ENCODE measurements at places on chromosomes 16 and 17.

- DNase-seq: no peak
Observed at GRCh38 chr17:32601866-32602265, 115.1 kb downstream of the CDK5R1 start.

- DNase-seq: no peak
Observed at GRCh38 chr17:39700148-39700987, 504 bp downstream of the ERBB2 start.

DNA sequence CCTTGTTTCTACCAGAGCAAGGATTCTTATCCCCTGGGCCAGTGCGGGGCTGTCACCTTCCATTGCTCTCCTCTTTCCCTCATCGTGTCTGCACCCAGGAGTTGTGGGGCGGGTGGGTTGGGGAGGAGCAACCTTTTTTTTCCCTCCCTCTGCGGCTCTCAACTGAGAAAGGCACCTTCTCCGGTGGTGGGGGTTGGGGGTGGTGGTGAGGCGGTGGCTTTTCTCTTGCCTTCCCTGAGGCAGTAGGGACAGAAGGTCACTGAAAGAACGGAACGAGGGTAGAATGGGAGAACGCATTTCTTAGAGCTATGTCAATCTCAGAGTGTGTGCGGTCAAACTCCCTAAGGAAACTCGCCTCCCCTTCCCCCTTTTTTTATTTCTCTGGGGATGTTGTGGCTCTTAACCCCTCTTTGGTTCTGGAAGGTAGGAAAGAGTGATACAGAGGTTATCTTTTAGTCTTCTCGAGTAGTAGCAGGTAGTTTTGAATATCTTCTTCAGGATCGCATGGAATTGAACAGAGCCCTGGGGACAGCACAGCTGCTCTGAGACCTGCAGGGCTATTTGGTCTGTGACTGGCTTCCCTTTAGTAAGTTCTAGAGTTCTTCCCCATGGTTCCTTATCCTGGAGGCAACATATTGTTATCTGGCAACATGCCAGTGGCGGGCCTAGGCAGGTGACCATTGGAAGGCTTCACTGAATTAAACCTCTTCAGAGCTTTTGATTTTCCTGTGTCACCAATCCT lies 994 bp downstream of the CLTC start:
- DNase-seq: peak; percentile 71

GRCh38 chr17:75621489-75621888 lies 11.7 kb upstream of the SMIM5 start:
- DNase-seq: no peak

GRCh38 chr16:1305823-1306222 lies 3.6 kb upstream of the UBE2I start:
- no peak for DNase-seq

GRCh38 chr17:32558997-32559650 lies 72.3 kb downstream of the CDK5R1 start:
- no peak for DNase-seq

DNA sequence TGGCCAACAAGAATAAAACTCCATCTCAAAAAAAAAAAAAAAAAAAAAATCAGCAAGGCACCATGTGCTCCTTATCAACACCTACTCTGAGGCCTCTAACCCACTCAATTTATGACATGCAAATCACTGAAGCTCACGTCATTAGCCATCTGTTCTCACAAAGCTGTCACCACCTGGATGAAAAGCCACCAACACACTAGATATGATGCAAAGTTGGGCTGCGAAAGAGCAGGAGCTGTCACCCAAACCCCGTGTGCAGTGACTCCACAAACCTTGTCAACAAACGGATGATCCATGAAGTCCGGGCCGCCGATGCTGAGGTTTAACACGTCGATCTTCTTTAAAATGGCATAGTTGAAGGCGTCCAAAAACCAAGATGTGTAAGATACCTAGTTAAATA lies 25.3 kb downstream of the MBTPS1 start:
- DNase-seq: no peak

- no peak for DNase-seq
Observed at GRCh38 chr17:79620207-79621038, 9.6 kb upstream of the RBFOX3 start.

DNA sequence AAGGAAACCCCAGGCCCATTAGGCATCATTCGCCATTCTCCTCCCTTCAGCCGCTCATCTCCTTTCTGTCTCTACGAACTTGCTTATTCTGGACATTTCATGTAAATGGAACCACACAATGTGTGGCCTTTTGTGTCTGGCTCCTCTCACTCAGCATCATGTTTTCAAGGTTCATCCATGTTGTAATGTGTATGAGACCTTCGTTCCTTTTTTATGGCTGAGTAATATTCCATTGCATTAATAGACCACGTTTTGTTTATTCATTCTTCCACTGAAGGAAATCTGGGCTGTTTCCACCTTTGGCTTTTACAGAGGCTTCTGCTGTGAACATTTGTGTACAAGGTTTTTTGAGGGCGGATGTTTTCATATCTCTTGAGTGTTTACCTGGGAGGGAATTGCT lies 3.2 kb downstream of the CRISPLD2 start:
- DNase-seq: no peak

GRCh38 chr17:82155606-82156005 lies 57.0 kb downstream of the CCDC57 start:
- no peak for DNase-seq

DNA sequence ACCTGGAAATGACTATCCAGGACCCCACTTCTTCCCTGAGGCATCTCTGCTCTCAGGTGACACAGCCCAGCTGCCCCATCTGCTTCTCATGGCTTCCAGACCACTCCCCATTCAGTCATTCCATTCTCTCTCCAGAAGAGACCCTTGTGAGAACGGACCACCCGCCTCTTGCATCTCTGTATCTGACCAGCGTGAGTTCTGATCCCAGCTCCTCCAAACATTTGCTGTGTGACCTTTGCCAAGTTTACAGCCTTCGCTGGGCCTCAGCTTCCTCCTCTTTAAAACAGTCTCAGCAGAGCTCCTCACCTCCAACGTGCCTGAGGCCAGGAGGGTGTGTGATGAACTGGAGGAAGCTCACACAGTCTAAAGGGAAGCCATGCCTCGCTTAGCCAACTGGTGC lies 39.6 kb downstream of the C16orf82 start:
- DNase-seq: no peak

All from stimulated activated CD4-positive, alpha-beta T cell treated with anti-CD3 and anti-CD28 coated beads, Interleukin-15, amount 100 ng/mL, for 24 hours (primary cell).